Epithelial cell of umbilical artery (primary cell): ENCODE measurements at places on chromosomes 4 and X. TPM values are rescaled to one million over a fixed set of nuclear protein-coding genes. Genes with fewer than 3 reads are reported as not detected.

The TMPRSS11B gene
- not detected in 2 replicates for total RNA-seq

The RHOXF1 gene
- not detected in 2 replicates for total RNA-seq

The CFAP99 gene
- total RNA-seq: not detected in 2 replicates

The FRG2 gene
- not detected in 2 replicates for total RNA-seq

The ARX gene
- total RNA-seq: not detected in 2 replicates

The POU3F4 gene
- total RNA-seq: not detected in 2 replicates

The PNMA3 gene
- total RNA-seq: not detected in 2 replicates

The GC gene
- total RNA-seq: not detected in 2 replicates

The TSPYL2 gene
- total RNA-seq: 6.2 and 7.9 TPM in 2 replicates

The AREG gene
- 0.32 TPM in 1 of 2 replicates, not detected in the other for total RNA-seq

The SLC4A4 gene
- 0.76 and 0.97 TPM in 2 replicates for total RNA-seq

The SUPT20HL2 gene
- not detected in 2 replicates for total RNA-seq

The ADH1A gene
- total RNA-seq: not detected in 2 replicates

The TRAM1L1 gene
- total RNA-seq: 2.3 and 2.4 TPM in 2 replicates

The CPLX1 gene
- total RNA-seq: not detected in 2 replicates

The TFDP3 gene
- not detected in 2 replicates for total RNA-seq

The GPRIN3 gene
- 1.8 and 8.8 TPM in 2 replicates for total RNA-seq

The TMPRSS11A gene
- total RNA-seq: not detected in 2 replicates

The CCSER1 gene
- total RNA-seq: 0.32 and 1.4 TPM in 2 replicates

The RTL5 gene
- total RNA-seq: under 0.01 and 0.30 TPM in 2 replicates

The CTSO gene
- 6.4 and 7.5 TPM in 2 replicates for total RNA-seq

The RAI2 gene
- total RNA-seq: 0.32 TPM in 1 of 2 replicates, not detected in the other

The LYAR gene
- total RNA-seq: 29.6 and 41.0 TPM in 2 replicates
